ENCODE measurements at places on chromosomes 6 and 20. TPM values are rescaled to one million over a fixed set of nuclear protein-coding genes. Genes with fewer than 3 reads are reported as not detected.

Gene EBF4
- 6.4 TPM for total RNA-seq

DNA sequence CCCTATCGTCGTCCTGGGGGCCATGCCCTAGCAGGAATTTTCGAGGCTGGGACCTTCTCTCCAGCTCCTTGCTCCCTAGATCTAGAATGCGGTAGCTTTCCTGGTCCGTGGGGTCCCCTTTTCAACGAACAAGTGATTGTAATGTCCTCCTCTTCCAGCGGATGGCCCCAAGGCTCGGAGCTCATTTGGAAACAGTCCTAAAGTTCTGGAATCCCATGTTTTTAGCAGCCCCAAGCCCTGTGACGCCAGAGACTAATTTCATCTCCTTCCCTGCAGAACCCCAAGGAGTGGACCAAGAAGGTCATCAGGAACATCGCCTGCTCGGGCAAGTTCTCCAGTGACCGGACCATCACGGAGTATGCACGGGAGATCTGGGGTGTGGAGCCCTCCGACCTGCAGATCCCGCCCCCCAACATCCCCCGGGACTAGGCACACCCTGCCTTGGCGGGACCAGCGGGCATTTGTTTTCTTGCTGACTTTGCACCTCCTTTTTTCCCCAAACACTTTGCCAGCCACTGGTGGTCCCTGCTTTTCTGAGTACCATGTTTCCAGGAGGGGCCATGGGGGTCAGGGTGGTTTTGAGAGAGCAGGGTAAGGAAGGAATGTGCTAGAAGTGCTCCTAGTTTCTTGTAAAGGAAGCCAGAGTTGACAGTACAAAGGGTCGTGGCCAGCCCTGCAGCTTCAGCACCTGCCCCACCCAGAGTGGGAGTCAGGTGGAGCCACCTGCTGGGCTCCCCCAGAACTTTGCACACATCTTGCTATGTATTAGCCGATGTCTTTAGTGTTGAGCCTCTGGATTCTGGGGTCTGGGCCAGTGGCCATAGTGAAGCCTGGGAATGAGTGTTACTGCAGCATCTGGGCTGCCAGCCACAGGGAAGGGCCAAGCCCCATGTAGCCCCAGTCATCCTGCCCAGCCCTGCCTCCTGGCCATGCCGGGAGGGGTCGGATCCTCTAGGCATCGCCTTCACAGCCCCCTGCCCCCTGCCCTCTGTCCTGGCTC is 48.5 kb downstream of the PYGB start:
- H3K4me1 ChIP-seq, result peaks cover 33% of the 10 kb centered on the region
- H3K4me3 ChIP-seq, result no peak overlapping the region
- H3K27ac ChIP-seq, result no peak overlapping the region
- H3K36me3 ChIP-seq, result peaks cover 51% of the 10 kb centered on the region
- H3K27me3 ChIP-seq, result no peaks in the 10 kb centered on the region

DNA sequence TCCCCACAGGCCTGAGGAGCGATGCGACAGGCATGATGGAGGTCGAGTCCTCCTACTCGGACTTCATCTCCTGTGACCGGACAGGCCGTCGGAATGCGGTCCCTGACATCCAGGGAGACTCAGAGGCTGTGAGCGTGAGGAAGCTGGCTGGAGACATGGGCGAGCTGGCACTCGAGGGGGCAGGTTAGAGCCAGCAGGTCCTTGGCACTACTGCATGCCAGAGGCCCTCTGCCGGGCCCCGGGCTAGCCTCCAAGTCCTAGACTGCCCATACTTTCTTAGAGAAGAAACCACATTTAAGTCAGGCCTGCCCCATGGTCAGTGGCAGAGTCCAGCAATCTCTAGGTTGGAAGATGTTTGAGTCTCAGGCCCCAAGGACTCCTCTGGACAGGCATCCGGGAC is 32.1 kb downstream of the PKIG start:
- H3K36me3 ChIP-seq, result peaks cover 13% of the 10 kb centered on the region
- H3K4me3 ChIP-seq, result no peak overlapping the region
- H3K27me3 ChIP-seq, result no peaks in the 10 kb centered on the region

DNA sequence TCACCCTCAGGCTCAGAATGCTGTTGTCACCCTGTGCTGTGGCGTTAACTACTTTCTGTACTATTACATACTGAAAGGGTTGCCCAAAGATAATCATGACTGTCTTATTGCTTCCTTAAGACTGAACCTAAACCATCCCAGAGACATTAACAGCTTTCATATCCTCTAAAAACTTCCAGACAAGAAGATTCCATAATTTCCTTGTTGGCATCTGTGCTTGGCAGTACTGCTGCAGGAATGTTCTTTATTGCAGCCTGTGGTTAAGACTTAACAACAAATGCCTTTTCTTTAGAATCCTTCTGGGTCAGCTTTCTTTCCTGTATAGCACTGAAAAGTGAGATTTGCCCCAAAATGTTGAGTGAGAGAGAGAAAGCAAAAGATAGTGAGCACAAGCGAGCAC is 109.7 kb downstream of the GJA10 start:
- H3K27ac ChIP-seq, result no peak overlapping the region
- H3K4me1 ChIP-seq, result peaks cover 12% of the 10 kb centered on the region
- H3K4me3 ChIP-seq, result no peak overlapping the region

GRCh38 chr6:134739299-134740026 is 210.4 kb downstream of the ALDH8A1 start:
- H3K4me3 ChIP-seq, result no peak overlapping the region
- DNase-seq, result no peak
- H3K4me1 ChIP-seq, result no peaks in the 10 kb centered on the region
- H3K36me3 ChIP-seq, result no peaks in the 10 kb centered on the region

GRCh38 chr20:61969806-61970205 is 95.9 kb downstream of the TAF4 start:
- no peak overlapping the region for H3K4me3 ChIP-seq
- H3K27ac ChIP-seq, result no peak overlapping the region
- peaks cover 13% of the 10 kb centered on the region for H3K27me3 ChIP-seq
- H3K36me3 ChIP-seq, result peaks cover 3% of the 10 kb centered on the region
- DNase-seq, result no peak
- no peaks in the 10 kb centered on the region for H3K4me1 ChIP-seq

Gene FAXC
- not detected for total RNA-seq

DNA sequence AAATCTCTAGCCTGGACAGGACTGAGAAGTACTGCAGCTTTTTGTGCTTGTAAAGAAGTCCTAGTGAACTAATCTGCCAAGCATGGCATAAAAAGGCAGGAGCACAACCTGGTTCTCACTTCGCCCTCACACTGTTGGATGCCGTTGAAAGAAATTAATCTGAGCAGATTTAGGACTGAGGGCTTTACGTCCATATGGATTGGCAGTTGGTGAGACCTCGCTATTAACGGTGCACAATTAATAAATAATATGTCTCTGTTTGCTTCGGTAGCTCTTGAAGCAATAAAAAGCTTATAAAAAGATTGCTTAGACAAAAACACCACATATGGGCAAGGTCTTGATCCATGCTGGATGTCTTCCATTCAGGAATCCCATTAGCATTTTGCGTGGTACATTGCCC is 185.6 kb upstream of the EPHA7 start:
- H3K4me3 ChIP-seq, result no peak overlapping the region
- H3K4me1 ChIP-seq, result no peaks in the 10 kb centered on the region
- no peaks in the 10 kb centered on the region for H3K36me3 ChIP-seq
- H3K27me3 ChIP-seq, result no peaks in the 10 kb centered on the region
- H3K27ac ChIP-seq, result no peak overlapping the region

- H3K4me1 ChIP-seq, result peaks cover 18% of the 10 kb centered on the region
- no peaks in the 10 kb centered on the region for H3K36me3 ChIP-seq
- no peak overlapping the region for H3K4me3 ChIP-seq
- no peak overlapping the region for H3K27ac ChIP-seq
- peaks cover 79% of the 10 kb centered on the region for H3K27me3 ChIP-seq
Observed at GRCh38 chr20:63177785-63178445, 38.0 kb downstream of the YTHDF1 start.

Gene CFAP61
- total RNA-seq, result 45.8 TPM

Gene LRRC73
- total RNA-seq, result 2.1 TPM

Measured in heart left ventricle (tissue), 16 donors.